ENCODE measurements at places on chromosomes 2 and 18. TPM values are rescaled to one million over a fixed set of nuclear protein-coding genes. Genes with fewer than 3 reads are reported as not detected.

DNA sequence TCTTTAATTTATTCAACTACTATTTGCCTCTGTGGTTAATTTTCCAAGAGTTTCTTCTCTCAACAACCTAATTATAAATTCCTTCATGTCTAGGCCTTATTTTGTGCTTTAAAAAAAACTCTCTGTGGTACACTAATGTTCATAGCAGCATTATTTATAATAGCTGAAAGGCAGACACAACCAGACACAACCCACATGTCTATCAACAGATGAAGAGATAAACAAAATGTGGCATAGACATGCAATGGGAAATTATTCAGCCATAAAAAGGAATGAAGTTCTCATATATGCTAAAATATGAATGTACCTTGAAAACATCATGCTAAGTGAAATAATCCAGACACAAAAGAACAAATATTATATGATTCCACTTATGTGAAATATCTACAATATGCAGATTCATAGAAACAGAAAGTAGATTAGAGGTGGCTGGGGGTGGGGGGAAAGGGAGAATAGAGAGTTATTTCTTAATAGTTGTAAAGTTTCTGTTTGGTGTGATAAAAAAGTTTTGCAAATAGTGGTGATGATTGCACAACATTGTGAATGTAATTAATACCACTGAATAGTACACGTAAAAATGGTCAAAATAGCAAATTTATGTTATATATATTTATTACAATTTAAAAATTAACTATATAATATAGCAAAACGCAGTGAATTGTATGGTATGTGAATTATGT is 28.1 kb upstream of the RASGRP3 start:
- H3K36me3 ChIP-seq = no peaks in the 10 kb centered on the region
- no peak overlapping the region for H3K27ac ChIP-seq
- DNase-seq = no peak
- no peaks in the 10 kb centered on the region for H3K4me1 ChIP-seq

- no peak overlapping the region for H3K27ac ChIP-seq
- no peaks in the 10 kb centered on the region for H3K36me3 ChIP-seq
- DNase-seq = no peak
- H3K4me1 ChIP-seq = no peaks in the 10 kb centered on the region
Observed at GRCh38 chr2:191839918-191840804, 6.7 kb downstream of the CAVIN2 start.

GRCh38 chr2:50611351-50611871 is 420.5 kb downstream of the NRXN1 start:
- H3K4me3 ChIP-seq = no peak overlapping the region
- H3K27me3 ChIP-seq = no peaks in the 10 kb centered on the region
- H3K27ac ChIP-seq = no peak overlapping the region
- no peaks in the 10 kb centered on the region for H3K36me3 ChIP-seq
- DNase-seq = no peak
- H3K4me1 ChIP-seq = no peaks in the 10 kb centered on the region

DNA sequence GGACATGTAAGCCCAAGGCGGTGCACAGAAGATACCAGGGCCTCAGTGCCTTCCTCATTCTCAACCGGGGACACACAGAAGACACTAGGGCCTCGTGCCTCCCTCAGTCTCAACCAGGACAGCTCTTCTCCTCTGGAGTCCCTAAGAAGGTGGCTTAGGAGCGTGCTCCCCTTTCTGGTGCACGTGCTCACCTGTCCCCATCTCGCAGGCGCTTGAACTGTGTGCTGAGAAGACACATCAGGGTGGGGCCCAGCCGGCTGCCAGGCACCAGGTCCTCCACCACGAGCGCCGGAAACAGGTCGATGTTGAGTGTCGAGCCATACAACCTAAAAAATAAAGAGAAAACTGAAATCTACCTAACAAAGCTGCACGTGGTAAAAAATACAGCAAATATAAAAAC is 99.9 kb downstream of the PXDN start:
- H3K27ac ChIP-seq = no peak overlapping the region
- DNase-seq = no peak
- no peaks in the 10 kb centered on the region for H3K36me3 ChIP-seq

Gene BOLL
- total RNA-seq = not detected

Measured in activated T-cell treated with anti-CD3 and anti-CD28 coated beads, Interleukin-2, amount 50 U/mL, for 72 hours (primary cell).